ENCODE measurements at places on chromosomes 5 and 9.

GRCh38 chr5:41736641-41737040 lies 133.6 kb downstream of the OXCT1 start:
- DNase-seq, result no peak

GRCh38 chr5:96995419-96995818 lies 59.5 kb downstream of the LNPEP start:
- DNase-seq, result no peak

DNA sequence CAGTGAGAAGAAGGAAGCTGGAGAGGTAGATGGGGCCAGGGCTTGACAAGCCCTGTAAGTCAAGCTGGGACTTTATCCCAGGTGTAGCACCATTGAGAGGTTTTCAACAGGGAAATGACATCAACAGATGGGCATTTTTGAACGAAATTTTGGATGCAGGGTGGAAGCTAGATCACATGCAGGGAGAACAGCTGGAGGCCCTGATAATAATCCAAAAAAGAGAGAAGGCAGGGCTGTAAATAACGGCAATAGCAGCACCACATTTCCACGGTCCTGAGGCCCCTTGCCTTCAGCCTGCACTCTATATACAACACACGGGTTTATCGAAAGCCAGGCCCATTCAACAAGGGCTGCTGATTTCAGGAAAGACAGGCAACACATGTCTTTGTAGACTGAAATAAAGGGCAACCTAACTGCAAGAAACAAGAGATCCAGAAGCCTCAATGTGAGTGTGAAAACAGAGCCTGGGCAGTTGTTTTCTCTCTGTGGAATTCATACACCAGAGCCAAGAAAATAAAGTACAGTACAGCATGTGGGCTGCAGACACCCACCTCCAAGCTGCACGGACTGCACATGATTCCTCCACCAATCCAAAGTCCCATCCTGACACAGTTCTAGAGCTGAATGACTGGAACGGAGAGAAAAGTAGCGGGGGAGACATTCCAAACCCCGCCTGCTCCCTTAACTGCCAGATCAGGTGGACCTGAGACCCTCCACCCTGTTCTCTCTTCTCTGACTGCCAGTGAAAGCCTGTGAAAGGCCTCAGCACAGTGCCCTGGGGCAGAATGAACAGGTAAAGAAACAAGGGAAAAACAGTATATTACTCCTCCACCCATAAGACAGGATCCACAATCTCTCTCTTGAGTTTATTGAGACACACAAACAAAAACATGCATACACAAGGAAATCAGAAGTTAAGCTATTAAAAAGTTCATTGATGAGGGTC lies 36.3 kb downstream of the KLHL3 start:
- DNase-seq, result no peak

GRCh38 chr5:72634444-72634843 lies 127.2 kb upstream of the ZNF366 start:
- no peak for DNase-seq

DNA sequence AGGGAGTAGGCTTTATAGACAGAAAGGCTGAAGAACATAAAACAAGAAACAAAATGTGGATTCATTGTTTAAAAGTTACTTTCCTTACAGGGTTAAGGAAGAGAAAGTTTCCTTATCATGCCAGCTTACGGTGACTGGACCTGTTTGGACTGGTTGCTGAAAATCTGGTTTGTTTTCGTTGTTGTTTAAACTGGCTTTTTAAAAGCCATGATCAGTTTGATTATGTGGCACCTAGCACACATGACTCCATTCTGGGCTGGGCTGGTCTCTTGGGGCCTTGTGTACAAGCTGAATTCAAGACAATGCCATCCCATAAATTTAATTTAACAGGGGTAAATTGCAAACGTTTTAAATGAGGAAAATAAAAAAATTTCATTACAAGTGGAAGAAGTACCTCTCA lies 18.4 kb upstream of the ZNF474 start:
- no peak for DNase-seq

GRCh38 chr5:113179156-113179555 lies 202.6 kb downstream of the DCP2 start:
- DNase-seq, result no peak
